Hematopoietic multipotent progenitor cell treated with erythropoietin and hydrocortisone succinate and interleukin-3 and kit ligand, for 17 days (in vitro differentiated cells): ENCODE measurements at places on chromosomes 11 and 22.
A peak's percentile ranks its signal among the peaks of the same experiment; 100 is the strongest.

GRCh38 chr11:61783717-61784505 lies 8.5 kb downstream of the TMEM258 start:
- no peak for DNase-seq

GRCh38 chr11:122150216-122151124 lies 34.5 kb upstream of the BLID start:
- DNase-seq, result no peak

- DNase-seq, result peak; percentile 54
These were observed 14.6 kb downstream of the FAM83F start for GRCh38 chr22:40009292-40009774.

DNA sequence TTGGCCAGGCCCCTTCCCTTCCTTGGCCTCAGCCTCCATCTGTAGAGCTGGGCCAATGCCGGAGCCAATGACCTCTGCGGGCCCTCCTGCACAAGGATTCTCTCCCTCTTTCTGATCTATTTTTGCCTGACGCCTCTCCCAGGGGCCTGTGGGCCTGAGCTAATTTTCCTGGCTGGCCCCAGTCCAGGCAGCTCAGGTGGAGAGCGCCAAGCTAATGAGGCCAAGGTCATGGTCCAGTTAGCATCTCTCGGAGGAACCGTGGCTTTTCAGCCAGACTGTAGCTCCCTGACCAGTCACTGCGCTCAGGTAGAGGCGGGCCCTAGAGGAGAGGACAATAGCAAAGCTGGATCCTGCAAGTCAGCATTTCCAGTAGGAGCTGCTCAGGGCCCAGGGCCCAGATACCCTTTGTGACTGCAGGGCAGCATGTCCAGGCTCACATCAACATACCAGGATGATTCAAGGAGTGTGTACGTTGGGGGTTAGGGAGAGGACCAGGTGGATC lies 43.5 kb downstream of the APOL3 start:
- DNase-seq, result no peak

DNA sequence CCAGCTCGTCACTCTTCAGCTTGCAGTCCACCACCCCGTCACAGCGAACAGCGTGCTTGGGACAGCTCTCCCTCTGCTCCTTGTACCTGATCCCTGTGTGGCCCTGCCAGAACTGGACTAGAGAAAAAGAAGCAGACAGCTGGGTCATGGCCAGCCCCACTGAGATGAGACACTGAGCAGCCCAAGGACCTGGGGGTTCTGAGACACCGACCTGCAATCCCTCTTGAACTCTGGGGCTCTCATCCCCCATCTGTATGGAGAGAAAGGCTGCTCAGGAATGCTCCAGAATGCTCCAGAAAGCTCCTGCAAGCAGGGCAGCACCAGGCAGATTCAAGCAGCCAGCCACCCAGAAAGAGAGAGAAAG lies 14.8 kb downstream of the TMPRSS13 start:
- DNase-seq, result no peak

DNA sequence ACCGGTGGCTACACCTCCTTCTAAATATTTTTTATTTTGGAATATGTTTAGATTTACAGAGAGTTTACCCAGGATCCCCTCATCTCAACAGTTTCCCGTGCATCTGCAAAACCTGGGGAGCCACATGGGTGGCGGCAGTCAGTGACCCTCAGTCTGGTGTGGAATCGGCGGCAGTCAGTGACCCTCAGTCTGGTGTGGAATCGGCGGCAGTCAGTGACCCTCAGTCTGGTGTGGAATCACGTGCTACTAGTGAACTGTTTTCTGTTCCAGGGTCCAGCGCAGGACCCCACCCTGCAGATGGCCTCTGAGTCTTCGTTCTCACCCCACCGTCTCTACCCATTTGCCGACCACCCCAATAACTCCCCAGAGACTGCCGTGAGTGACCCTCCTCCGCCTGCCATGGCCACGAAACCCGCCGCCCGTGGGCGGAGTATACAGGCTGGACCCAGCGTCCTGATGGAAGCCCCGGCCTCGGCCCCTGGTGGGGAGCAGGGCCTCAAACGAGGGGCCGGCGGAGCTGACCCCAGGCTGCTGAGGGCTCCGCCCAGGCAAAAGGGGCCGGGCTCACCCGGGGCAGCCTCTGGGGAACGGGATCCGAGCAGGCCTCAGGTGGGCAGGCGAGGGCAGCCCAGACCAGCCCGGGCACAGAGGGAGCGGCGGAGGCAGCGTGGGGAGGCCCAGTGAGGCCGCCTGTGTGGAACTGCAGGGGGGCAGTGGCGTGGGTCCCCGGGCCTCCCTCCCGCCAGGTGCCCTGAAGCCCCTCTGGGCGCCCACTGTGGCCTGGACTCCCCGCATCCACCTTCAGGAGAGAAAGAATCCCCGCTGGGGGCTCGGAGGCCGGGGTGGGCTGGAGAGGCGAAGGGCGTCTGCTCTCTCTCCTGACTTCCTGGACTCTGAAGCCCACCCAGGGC lies 2.5 kb downstream of the IL17REL start:
- no peak for DNase-seq

DNA sequence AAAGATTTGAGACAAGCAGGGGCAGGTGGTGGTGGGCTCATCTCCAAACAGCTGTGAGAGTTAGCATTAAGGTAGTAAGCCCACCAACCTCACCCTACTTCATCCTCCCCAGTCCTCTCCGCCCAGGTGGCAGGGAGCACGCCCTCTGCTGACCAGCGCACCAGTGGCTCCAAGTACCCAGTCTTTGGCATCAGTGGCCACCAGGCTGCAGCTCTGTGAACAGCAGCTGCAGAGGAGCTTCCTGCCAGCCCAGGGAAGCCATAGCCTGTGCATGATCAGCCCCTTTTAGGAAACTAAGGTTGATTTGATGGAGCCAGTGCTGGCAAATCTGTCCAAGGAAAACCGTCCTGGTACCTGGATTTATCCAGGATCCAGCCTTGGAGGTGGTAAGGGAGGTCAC lies 21.7 kb downstream of the CAVIN3 start:
- peak; percentile 26 for DNase-seq

- no peak for DNase-seq
These were observed 409.2 kb upstream of the LRRC4C start for GRCh38 chr11:41868606-41869005.

- DNase-seq, result no peak
These were observed 11.4 kb upstream of the BRD1 start for GRCh38 chr22:49838771-49839717.

DNA sequence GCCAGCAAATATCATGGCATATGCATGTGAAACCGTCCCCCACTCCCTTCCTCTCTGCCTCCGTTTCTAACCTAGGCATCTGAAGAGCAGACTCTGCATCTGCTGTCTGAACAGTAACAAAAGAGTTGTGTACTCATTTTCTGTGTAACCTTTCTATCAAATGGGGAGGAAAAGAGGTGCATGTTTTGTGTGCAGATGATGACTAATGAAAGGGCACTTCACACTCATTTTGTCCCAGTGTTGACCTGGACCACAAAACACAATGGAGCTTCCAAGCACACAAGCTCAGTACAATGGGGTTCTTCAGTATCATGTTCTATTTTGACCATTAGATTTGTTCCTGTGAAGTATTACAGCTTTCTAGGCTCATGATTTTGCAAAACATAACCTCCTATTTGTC lies 13.0 kb downstream of the JHY start:
- DNase-seq, result no peak

DNA sequence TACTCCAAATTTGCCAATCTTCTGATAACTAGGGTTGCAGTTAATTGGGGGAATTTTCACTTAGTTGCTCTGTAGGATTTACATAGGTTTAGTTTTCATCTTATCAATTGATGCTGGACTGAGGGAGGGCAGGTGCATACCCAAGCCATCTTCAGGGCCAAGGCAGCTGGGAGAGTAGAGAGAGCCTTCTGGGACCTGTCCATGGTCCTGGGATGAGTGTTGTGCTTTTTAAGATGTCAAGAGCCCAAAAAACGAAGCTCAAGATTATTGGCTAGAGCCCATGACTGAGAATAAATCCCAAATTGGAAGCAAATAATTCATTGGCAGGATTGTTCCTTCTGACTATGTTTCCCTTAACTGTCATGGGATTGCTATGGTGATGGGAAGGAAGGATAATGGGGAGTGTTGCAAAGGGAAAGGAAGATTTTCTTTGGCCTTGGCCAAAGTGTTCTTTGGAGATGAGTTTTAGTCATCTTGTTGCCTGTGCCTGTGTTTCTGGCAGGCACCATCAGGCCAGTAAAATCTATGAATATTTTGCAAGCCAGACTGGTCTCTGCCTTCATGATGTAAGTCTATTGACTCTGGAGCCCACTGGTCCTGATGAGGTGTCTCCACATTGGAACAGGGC lies 4.5 kb downstream of the SLC22A6 start:
- no peak for DNase-seq

- DNase-seq, result no peak
These were observed 16.1 kb downstream of the PKNOX2 start for GRCh38 chr11:125180413-125181305.

DNA sequence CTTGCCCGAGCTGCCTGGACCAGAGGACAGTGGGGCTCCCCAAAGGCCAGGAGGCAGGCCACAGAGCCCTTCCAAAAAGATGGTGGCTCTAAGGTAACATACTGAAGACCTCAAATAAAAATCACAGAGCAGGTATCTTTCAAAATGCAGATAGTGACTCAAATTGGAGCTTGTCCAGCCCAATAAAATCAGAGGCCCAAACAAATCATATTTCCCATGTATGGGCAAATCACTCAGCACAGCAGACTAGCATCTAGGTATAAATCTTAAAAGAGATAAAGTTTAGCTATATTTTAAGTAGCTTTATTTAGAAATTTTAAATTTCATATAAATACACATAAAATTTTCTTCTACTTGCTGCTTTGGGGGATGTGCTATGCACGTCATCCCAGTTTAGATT lies 3.3 kb downstream of the TESMIN start:
- DNase-seq, result no peak

DNA sequence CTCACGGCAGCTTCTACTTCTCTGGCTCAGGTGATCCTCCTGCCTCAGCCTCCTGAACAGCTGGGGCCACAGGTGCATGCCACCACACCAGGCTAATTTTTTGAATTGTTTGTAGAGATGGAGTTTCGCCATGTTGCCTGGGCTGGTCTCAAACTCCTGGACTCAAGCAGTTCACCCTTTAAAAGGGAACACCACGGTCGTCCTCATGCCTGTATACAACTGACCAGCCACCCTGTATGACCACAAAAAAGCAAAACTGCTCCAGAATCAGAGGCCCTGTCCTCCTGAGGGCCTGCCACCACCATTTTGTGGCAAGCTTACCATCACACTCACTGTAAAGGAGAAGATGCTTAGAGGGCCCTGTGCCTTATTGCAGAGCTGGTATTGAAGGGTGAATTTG lies 2.2 kb downstream of the GLB1L3 start:
- DNase-seq, result no peak

- no peak for DNase-seq
These were observed 10.2 kb downstream of the GNB1L start for GRCh38 chr22:19844377-19845053.

GRCh38 chr11:113528982-113529381 lies 53.8 kb upstream of the DRD2 start:
- DNase-seq, result no peak

GRCh38 chr22:46280999-46281623 lies 13.3 kb downstream of the TTC38 start:
- DNase-seq, result no peak

- no peak for DNase-seq
These were observed 137.8 kb downstream of the CEP164 start for GRCh38 chr11:117465236-117465997.

DNA sequence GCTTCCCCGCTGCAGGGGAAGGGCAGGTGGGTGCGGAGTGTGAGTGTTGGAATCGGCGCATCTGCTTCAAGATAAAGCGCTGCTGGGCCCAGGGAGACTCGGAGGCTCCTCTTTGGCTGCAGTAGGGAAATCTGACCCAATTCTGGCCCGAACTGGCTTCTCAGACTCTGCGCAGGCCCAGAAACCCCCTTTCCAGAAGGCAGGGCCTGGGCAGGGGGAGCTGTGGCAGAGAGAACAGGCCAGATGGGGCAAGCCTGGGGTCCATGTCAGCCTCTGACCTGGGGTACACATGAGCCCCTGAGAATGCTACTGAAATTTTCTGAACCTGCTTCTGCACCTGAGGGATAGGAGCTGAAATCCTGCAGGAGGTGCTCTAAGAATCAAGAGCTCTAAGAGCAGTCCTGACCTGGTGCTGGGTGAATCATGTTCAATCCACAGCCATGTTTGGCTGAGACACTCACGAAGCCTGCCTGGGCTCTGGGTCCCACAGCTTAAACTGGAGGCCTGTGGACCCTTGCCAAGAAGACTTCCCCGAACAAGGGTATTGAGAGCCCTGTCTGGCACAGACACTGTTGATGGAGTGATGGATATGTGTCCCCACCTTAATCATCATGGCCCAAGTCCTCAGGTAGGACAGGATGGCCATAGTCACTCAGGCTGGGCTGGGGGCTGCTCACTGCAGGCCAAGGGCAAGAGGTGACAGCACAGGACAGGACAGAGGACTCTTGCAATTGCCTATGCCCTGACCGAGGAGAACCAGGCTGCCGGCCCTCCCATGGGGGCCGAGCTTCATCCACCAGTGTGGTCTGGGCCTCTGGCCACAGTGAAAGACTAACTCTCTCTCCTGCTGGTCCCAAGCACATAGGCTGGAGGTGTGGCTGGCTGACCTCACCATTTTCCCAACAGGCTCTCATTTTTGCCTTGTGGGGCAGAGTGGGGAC lies 6.9 kb downstream of the RAB3IL1 start:
- DNase-seq, result no peak

- DNase-seq, result no peak
These were observed at the start of gene HPX for GRCh38 chr11:6440906-6441358. Gene HPX (minus strand): TSS chr11:6440987. CDS start chr11:6440963, 24 bp downstream.

DNA sequence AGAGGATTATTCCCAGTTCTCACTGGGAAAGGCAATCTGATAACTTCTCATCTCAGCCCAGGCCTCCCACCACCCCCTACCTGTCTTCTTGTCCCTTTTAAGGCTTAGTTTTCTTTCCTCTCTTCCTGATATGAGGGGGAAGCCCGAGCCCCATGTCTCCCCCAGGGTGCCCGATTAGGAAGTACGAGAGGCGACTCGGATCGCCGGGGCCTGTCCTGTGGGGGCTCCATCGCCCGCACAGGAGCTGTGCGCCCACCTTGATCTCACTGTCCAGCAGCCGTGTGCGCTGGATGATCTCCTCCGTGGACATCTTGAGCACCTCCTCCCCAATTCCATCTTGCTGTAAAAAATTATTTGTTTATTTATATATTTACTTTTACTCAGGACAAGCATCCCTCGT lies 628 bp downstream of the PSMC3 start:
- DNase-seq, result no peak

DNA sequence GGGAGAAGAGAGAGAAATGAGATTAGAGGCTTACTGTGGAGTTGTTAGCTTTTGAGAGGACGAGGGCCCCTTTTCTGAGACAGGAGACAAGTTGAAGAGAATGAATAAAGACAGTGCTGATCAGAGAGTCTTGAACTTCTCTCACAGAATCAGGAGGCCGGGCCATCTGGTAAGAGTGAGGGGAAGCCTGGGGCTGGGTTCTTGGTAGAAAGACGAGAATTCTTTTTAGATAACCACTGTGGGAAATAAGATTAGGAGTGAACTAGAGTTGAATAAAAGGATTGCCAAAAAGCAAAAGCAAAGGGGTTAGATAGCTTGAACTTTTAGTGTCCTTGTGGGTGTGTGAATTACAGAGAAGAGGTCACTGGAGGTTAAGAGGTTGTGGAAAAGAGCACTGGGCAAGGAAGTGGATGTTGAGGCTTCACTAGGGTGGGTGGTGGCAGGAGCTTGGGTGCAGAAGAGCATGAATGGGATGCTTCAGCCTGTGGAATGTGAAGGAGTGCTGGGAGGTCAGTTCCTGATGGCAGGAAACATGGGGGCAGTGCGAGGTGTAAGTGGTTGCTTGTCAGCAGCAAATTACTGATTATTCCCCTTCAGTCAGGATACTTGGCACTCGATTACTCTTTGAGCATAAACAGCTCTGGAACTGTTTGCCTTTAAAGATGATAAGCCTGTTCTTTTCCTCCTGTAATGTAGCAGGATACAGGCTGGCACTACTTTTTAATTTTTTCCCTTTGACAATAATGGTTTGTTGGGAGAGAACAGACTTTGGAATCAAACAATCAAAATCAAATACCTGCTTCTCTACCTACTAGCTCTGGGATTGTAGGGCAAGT lies 98.3 kb downstream of the ARHGAP42 start:
- DNase-seq, result no peak
